Activated naive CD8-positive, alpha-beta T cell treated with anti-CD3 and anti-CD28 coated beads for 36 hours (primary cell): ENCODE measurements at places on chromosomes 5 and 9. TPM values are rescaled to one million over a fixed set of nuclear protein-coding genes. Genes with fewer than 3 reads are reported as not detected.

GRCh38 chr5:172797771-172798191 lies 26.8 kb upstream of the DUSP1 start:
- no peaks in the 10 kb centered on the region for H3K36me3 ChIP-seq
- H3K27me3 ChIP-seq = no peaks in the 10 kb centered on the region
- peaks cover 6% of the 10 kb centered on the region for H3K4me1 ChIP-seq

GRCh38 chr9:112711050-112711689 lies 6.7 kb downstream of the INIP start:
- no peak overlapping the region for H3K4me3 ChIP-seq
- H3K27ac ChIP-seq = no peak overlapping the region
- peaks cover 28% of the 10 kb centered on the region for H3K36me3 ChIP-seq
- H3K4me1 ChIP-seq = peaks cover 37% of the 10 kb centered on the region

DNA sequence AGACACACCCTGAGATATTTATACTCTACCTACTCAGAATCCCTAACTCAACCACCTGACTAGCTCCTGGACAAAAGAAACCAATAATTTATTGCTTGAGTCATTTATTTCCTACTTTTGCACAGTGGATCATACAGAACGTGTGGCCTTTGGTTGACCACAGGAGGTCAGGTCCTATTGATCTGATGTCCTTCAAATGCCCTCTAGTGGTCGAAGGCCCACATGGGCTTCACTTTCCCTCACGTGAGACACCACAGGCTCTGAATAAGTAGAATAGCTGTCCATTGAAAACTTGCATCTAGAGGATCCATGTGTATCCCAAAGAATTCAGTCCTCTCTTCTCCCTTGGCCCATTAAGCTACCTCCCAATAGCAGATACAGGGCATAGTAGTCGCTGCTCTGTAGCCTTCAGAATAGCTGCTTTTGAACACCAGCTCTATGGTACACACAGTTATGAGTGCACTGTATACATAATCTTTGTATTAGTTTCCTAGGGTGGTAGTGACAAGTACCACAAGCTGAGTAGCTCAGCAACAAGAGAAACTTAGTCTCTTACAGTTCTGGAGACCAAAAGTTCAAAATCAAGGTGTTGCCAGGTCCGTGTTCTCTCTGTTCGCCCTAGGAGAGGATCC lies 177.6 kb upstream of the SMARCA2 start:
- H3K27ac ChIP-seq = no peak overlapping the region
- H3K27me3 ChIP-seq = peaks cover 5% of the 10 kb centered on the region
- no peak for DNase-seq

DNA sequence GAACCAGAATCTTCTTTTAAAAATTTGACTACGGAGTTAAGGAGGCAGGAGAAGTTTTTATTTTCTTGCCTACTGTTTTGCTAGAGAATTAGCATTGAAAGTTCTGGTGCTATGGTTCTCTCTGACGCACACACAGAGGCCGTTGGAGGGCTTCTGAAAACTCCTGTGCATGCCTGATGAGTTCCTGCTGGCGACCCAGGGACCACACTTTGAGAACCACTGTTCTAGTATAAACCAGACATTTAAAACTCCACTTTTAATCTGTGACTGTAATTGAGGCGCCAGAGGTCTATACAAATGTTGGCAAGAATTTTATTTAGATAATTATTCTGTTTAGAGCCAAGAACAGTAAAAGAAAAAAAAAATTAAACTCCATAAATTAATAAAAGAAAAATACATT lies 99.5 kb upstream of the OTULINL start:
- H3K4me3 ChIP-seq = no peak overlapping the region
- peaks cover 7% of the 10 kb centered on the region for H3K36me3 ChIP-seq
- no peak overlapping the region for H3K27ac ChIP-seq
- peaks cover 13% of the 10 kb centered on the region for H3K4me1 ChIP-seq

The SHC3 gene
- not detected for total RNA-seq

The GZMA gene
- total RNA-seq = 1.6 TPM
